Left forelimb (tissue), 1 donor: ENCODE measurements at places on chromosomes 3 and 15.

DNA sequence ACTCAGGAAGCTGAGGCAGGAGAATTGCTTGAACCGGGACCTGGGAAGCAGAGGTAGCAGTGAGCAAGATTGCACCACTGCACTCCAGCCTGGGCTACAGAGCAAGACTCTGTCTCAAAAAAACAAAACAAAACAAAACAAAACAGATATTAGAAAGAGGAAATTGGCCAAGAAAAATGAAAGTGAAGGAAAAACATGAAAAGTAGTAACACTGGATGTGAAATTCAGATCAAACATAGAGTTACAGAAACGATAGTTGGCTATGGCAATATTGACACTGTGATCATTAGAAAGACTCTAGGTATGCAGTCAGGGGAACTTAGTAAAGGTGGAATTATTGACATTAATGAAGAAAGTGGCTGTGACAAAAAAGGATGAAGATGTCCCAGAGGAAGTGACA is 13.2 kb upstream of the TIPARP start:
- no peak for DNase-seq

- peak; percentile 72 for DNase-seq
Measured at GRCh38 chr3:57756528-57757401, 656 bp downstream of the SLMAP start.

DNA sequence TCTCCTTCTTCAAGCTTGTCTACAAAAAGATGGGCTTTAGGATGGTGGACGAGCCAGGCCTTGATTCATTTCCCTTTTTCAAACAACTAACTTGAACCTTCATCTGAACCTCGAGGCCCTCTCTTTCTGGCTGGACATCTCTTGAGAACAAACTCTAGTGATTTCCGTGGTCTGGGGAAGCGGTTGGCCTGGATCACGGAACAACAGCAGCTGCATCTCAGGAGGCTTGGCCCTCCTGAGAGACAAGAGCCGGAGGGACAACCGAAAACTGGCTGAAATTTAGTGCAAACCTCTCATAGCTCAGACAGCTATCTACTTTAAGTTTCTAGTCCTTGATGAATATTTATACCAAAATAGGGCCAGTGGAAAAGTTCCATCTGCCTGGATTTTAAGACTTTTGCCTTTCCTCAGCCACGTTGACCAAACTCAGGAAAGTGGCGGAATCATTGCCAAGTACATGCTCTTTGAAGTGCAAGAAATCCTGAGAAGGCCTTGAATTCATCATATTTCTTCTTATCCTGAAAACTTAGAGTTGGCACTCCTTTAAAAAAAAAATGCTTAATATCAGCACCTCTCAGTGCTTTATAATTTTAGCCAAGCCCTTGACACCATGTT is 14.5 kb downstream of the LMCD1 start:
- no peak for DNase-seq

DNA sequence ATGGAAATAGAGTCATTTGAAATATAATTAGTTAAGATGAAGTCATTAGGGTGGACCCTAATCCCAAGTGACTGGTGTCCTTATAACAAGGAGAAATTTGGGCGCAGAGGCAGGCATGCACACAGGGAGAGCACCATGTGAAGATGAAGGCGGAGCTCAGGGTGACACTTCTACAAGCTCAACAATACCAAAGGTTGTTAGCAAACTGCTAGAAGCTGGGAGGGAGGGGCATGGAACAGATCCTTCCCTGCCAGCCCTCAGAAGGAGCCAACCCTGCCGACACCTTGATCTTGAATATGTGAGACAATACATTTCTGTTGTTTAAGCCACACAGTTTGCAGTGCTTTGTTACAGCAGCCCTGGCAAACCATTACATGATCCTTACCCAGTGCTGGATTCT is 57.8 kb downstream of the CCNL1 start:
- DNase-seq = no peak

- DNase-seq = no peak
Measured at GRCh38 chr3:106759731-106760130, 617.5 kb upstream of the CCDC54 start.

- no peak for DNase-seq
Measured at GRCh38 chr15:92200891-92201290, 192.8 kb upstream of the ST8SIA2 start.

GRCh38 chr3:126870608-126871210 is 112.2 kb upstream of the PLXNA1 start:
- no peak for DNase-seq

DNA sequence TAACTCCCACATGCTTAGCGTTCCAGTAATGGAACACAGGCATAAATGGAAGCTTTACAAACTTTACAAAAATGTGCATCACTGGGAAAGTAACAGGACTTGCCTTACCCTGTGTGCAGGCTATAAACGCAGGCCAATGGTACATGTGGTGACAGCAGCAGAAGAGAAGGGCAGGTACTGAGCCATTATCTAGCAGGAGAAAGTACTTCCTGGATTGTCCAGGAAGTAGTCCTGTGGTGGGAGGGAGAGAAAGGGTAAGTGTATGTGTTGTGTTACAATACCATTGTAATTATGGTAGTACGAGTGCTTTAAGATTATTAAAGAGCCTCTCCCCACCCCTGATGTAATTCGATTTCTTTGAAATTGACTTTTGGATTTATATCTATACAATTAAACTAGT is 5.3 kb downstream of the ATP1B3 start:
- DNase-seq = no peak

DNA sequence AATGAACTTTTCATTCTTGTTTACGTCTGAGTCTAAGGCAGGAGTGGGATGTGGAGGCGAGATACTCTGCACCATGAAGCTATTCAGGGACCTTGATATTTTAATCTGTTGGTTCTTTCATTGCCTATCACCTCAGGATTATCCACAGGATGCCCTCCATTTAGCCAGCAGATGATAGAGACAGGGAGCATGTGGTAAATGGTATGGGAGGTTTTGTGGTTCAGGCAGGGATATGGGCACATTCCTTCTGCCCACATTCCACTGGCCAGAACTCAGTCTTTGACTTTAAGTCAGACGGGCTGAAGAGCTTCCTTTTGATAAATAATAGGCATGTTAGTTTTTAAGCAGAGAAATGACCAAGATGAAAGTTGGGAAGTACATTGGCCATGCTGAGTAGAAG is 548.0 kb upstream of the CCDC54 start:
- DNase-seq = no peak

- DNase-seq = no peak
Measured at GRCh38 chr3:18428036-18428435, 2.9 kb upstream of the SATB1 start.

DNA sequence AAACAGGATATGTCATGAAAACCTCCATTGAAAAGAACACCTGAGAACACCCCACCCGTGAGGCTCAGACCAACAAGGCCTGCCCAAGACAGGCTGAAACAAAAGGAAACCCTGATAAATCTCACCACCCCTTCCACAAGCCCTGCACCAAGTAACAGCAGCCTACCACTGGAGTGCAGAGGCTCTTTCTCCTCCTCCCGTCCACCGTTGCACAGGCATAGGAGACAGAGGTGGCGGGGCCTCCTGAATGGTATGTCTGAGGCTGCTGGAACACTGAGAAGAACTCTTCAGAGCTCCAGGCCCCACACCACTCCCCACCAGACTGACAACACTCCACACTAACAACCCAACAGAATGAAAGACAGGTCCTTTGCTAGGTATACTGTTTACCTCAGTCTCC is 21.4 kb downstream of the CHDH start:
- peak; percentile 6 for DNase-seq

DNA sequence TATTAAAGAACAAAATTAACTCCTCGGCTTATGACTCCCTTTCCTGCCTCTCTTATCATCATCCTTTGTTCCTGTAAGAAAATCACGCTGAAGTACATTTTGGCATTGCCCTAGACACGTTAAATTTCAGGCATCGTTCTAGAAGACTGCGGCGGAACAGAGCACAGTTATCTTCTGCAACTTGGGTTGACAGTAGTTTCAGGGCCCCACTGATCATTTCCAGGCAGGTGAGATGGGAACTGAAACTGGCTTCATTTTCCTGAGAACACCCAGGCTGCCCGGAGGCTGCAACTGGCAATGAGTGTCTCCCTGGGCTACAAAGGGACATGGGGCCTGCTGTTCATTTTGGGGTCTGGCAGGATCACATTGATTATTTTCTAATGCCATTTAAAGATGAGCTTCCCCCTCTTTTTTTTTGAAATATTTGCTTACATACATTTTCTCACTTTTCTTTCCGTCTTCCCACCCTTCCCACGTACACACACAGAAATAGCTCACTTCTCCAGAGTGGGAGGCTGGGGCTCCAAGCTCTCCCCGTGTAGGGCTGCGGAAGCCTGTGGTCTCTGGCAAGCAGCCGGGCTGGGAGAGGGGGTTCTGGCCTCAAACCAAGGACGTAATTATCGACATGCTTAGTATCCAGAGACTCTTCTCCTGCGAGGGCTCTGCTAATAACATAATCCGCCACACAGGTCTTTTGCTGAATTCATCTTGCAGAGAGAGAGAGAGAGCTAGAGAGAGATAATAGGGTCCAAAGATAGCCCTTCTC is 267.4 kb downstream of the ABHD5 start:
- peak; percentile 36 for DNase-seq

DNA sequence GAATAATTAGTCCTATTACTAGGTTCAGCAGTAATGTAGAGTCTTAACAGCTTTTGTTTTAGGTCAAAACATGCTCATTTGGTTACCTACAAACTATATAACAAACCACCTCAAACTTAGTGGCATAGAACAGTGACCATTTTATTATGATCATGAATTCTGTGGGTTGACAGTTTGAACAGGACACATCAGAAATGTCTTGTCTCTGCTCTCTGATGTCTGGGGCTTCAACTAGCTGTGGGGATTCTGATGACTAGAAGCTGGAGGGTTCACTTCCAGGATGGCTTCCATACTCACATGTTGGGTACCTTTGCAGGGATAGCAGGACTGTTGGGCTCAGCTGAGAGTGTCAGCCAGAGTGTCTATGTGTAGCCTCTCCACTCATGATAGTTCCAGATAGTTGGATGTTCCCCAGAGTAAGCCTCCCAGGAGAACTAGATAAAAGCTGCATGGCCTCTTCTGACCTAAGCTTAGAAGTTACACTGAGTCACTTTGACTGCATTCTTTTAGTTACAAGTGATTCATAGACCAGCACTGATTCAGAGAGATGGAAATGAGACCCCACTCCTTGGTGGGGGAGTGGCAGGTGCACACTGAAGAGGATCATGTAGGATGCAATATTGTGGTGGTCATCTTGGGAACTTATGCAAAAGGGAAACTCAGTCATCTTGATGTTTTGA is 32.6 kb downstream of the PLCL2 start:
- no peak for DNase-seq

- DNase-seq = no peak
Measured at GRCh38 chr3:116299646-116300081, 145.6 kb downstream of the LSAMP start.

GRCh38 chr15:79089331-79089889 is 1.2 kb downstream of the RASGRF1 start:
- peak; percentile 53 for DNase-seq

DNA sequence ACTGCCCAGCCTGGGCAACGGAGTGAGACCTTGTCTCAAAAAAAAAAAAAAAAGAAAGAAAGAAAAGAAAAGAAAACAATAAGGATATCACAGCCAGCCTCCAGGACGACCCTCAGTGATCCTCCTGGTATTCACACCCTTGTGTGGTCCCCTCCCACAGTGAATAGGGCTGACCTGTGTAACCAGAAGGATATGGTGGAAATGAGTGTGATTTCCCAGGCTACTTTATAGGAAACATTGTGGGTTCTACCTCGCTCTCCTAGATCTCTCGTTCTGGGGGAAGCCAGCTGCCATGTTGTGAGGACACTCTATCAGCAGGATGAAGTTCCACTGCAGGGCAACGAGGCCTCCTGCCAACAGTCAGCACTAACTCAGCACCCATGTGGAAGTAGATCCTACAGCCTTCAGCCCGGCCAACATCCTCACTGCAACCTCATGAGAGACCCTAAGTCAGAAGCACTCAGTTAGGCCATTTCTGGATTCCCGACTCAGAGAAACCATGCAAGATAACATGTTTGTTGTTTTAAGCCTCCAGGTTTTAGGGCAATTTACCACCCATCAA is 11.1 kb downstream of the RFTN1 start:
- no peak for DNase-seq

DNA sequence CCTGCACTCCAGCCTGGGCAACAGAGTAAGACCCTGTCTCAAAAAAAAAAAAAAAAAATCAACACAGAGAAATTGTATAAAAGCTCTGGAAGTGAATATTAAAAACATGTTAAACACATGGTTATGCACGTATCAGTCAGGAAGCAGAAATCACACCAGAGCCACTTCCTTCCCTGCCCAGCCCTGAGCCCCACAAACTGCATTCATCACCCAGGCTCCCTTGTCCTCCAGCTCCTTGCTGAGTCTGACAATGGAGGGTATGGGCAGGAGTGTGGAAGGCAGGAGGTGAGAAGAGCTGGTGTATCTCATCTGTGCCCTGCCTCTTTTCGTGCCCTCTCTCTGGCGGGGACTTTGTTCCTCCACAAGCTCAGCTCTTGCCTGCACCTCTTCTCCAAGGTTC is 12.1 kb upstream of the LOXL1 start:
- no peak for DNase-seq

DNA sequence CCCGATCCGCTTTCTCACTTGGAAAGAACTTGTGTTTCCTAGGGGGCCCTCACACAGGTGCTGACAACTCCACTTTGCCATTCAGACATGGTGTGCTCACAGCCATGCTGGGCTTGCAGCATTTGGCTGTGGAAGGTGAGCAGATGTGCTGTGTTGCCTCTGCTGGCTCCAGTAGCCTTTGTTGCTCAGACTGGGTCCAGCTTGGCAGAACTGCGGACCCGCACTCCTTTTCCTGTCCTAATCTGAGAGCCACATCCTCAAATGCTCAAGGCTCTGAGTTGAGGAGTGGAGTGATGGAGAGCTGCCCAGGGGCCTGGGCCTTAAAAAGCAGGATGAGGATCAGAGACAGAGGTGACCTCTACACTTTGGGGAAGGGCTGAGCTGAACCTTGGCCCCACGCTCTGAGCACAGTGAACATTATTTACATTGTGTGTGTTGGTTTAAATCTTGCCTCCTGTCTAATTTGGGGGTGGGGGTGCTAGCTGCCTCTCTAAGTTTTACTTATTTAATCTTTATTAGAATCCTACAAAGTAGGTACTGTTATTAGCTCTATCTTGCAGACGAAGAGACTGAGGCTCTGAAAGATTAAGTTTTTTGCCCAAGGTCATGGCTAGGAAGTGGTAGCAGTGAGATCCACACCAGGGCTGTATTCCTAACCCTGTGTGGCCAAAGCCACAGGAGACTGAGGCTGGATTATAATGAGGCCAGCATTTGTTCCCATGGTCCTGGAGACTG is 17.2 kb downstream of the ACOX2 start:
- no peak for DNase-seq

DNA sequence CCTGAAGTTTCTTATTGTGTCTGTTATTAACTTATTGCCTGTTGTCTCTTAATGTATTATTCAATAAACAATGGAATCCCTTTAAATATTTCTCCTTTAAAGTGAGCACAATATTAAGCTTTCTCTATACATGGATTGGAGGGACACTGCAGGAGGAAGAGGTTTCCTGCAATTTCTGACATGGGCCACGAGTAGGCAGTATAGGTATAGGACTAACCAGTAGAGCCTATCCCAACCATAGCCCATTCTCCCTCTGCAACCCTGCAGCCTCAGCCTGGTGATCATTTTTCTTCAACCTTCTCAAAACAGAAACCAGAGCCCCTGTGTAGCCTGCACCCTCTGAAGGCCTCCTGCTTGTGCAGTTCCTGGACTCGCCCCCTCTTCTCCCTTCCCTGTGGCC is 124.8 kb downstream of the NEK10 start:
- DNase-seq = no peak

GRCh38 chr3:60952055-60952454 is 299.2 kb downstream of the FHIT start:
- DNase-seq = no peak
